ENCODE measurements at places on chromosomes 3 and 15.
A peak's percentile ranks its signal among the peaks of the same experiment; 100 is the strongest.

- DNase-seq: no peak
Observed at GRCh38 chr3:28972921-28973320, 307.9 kb upstream of the RBMS3 start.

DNA sequence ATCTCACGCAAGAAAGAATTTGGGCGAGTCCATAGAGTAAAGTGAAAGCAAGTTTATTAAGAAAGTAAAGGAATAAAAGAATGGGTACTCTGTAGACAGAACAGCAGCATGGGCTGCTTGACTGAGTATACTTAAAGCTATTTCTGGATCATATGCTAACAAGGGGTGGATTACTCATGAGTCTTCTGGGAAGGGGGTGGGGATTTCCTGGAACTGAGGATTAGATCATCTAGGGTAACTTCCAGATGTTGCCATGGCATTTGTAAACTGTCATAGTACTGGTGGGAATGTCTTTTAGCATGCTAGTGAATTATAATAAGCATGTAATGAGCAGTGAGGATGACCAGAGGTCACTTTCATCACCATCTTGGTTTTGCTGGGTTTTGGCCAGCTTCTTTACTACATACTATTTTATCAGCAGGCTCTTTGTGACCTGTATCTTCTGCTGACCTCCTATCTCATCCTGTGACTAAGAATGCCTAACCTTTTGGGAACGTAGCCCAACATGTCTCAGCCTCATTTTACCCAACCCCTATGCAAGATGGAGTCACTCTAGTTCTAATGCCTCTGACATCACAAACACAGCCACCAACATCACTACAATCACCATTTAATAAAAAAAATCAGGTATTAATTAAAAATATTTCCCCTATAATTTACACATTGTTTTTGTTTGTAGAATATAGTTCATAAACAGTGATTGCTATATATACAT is 890.7 kb upstream of the EPHA6 start:
- peak; percentile 94 for DNase-seq

- DNase-seq: peak; percentile 4
Observed at GRCh38 chr15:23642413-23643044, 5.1 kb downstream of the MAGEL2 start.

- DNase-seq: no peak
Observed at GRCh38 chr15:45634432-45635190, at the start of gene SQOR. SQOR (plus strand) TSS chr15:45635029; CDS start chr15:45658924, 23,895 bp downstream.

GRCh38 chr3:42511736-42512135 is 9.3 kb downstream of the VIPR1 start:
- DNase-seq: no peak
